ENCODE measurements at places on chromosomes 1 and 21. TPM values are rescaled to one million over a fixed set of nuclear protein-coding genes. Genes with fewer than 3 reads are reported as not detected.

LCE1B gene
- total RNA-seq, result not detected

- H3K4me1 ChIP-seq, result no peaks in the 10 kb centered on the region
- H3K27me3 ChIP-seq, result no peaks in the 10 kb centered on the region
- DNase-seq, result no peak
Observed at GRCh38 chr1:157390651-157391050, 161.7 kb downstream of the FCRL5 start.

DNA sequence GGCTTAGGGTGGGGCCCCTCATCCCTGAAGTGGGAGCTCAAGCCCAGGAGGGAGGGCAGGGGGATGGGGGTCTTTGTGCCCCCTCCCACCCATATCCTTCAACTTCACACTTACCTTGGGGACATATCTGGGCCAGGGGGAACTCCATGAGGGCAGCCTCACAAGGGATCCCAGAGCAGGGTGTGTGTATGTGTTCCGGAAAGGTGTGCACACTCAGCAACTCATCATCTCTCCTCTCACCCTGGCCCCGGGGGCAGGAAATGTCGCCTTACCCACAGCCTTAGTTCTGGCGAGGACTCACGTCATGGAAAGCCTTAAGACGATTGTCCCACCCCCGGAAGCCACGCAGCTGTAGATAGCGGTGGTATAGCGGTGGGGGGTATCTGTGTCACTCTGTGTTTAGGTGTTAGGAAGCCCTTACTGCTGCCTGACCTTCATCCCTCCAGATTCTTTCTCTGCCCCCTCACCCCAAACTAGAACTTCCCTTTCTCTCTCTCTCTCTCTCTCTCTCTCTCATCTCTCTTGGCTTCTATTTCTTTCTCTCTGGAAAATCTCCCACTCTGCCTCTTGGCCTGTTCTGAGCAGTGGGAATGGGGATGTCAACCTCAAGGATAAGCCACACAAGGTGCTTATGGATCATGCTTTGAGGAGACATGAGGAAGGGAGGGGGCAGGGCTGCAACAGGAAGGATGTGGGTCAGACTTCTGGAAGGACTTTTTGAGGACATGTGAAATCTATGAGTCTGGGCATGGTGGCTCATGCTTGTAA, at the start of gene SH2D2A:
SH2D2A (minus strand) TSS at position 288 of the 768 bp plus-strand sequence; CDS start at position 148, 140 bp downstream.
- peak; percentile 97 for DNase-seq
- peaks cover 13% of the 10 kb centered on the region for H3K36me3 ChIP-seq
- peak within 1 kb of the TSS; percentile 64 for H3K4me3 ChIP-seq
- H3K27ac ChIP-seq, result peak within 1 kb of the TSS; percentile 98
- no peaks in the 10 kb centered on the region for H3K27me3 ChIP-seq
- peaks cover 47% of the 10 kb centered on the region for H3K4me1 ChIP-seq

IPP gene
- 11.6 TPM for total RNA-seq

PLA2G2D gene
- 0.52 TPM for total RNA-seq

DNA sequence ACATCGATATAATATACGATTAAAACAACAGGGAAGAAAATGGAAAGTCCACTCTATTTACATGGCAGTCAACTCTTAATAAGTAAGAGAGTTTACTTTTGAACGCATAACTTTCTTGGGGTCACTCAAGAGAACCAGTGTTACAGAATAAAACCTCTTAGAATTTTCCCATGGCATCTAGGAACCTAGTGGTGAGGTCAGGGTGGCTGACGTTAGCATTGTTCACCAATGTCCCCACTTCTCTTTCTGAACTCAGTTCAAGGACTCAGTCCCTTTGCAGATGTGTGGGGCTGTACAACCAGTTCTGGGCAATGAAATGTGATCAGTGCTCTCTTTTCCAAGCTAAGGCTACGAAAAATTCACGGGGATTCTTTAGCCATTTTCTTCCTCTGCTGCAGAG, 2.6 kb upstream of the RNF2 start:
- H3K27me3 ChIP-seq, result no peaks in the 10 kb centered on the region
- no peak for DNase-seq
- H3K4me1 ChIP-seq, result no peaks in the 10 kb centered on the region
- H3K4me3 ChIP-seq, result no peak overlapping the region

ABL2 gene
- total RNA-seq, result 3.5 TPM

DNA sequence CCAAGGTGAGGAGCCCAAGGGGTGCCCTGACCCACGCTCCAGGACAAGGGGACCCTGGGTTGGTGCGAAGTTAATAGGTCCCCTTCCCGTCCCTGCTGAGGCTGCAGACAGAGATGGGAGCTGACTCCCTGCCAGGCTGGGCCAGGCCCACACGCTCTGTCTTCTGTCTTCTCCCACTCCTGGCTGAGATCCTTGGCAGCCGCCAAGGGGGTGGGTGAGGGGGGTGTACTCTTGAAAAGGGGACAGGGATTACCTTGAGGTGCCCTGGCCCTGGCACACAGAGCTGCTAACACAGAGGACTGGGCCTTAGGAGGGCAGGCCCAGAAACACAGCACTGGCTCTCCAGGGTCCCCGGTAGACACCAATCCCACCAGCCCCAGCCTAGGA, 11.0 kb upstream of the CTRC start:
- DNase-seq, result no peak
- no peak overlapping the region for H3K27ac ChIP-seq

LHX8 gene
- total RNA-seq, result 0.05 TPM

DNA sequence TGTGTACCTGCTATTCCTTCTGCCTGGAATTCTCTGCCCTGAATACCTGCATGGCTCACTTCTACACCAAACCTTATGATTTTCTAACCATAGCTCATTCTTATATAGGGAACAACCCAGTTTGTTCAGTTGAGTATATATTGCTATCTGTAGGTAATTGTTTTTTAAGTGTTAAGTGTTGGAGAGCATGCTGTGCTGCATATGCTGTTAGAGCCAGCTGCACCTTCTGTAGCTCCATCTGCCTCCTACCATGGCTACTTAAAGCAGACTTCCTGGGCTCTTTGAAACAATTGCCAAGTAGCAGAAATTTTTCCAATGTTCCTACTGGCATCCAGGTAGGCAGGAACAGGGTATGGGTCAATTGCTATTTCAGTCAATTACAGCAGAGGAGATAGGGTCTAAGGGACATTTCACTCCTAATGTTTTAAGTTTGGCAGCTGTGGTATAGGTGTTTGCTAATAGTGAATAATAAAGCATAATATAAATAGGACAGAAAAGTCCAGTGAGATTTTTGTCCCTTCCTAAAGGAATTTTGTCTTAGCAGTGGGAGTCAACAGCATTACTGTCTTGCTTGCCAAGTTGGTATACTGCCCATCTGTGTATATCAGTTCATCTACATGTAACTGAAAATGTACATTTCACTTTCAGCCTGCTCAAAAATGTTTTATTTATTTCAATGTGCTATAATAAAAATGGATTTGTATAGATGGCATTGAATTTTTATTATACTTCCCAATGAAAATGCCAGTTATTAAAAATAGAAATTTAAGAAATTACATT, 34.0 kb upstream of the C1orf115 start:
- H3K27ac ChIP-seq, result no peak overlapping the region
- no peak for DNase-seq
- H3K27me3 ChIP-seq, result no peaks in the 10 kb centered on the region
- no peak overlapping the region for H3K4me3 ChIP-seq
- no peaks in the 10 kb centered on the region for H3K4me1 ChIP-seq
- H3K36me3 ChIP-seq, result no peaks in the 10 kb centered on the region

DNA sequence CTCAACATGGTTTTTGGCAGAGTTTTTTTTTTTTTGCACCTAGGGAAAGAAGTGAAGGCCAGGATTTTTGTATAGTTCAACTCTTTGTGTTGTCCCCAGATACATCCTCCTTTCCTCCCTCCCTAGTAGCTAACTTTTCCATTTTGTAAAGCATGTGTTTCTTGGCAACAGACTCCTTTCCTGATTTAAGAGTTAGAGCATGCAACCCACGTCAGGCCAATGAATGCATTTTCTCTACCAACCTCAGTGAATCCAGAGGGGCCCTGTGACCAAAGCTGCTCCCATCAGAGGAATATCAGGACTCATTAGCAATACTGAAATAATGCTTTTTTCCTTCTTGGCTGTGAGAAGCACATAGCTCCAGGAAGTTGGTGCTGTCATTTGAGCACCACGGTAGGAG, 287.2 kb downstream of the LMO4 start:
- no peaks in the 10 kb centered on the region for H3K36me3 ChIP-seq
- no peak for DNase-seq
- no peak overlapping the region for H3K27ac ChIP-seq
- no peak overlapping the region for H3K4me3 ChIP-seq
- no peaks in the 10 kb centered on the region for H3K4me1 ChIP-seq

DNA sequence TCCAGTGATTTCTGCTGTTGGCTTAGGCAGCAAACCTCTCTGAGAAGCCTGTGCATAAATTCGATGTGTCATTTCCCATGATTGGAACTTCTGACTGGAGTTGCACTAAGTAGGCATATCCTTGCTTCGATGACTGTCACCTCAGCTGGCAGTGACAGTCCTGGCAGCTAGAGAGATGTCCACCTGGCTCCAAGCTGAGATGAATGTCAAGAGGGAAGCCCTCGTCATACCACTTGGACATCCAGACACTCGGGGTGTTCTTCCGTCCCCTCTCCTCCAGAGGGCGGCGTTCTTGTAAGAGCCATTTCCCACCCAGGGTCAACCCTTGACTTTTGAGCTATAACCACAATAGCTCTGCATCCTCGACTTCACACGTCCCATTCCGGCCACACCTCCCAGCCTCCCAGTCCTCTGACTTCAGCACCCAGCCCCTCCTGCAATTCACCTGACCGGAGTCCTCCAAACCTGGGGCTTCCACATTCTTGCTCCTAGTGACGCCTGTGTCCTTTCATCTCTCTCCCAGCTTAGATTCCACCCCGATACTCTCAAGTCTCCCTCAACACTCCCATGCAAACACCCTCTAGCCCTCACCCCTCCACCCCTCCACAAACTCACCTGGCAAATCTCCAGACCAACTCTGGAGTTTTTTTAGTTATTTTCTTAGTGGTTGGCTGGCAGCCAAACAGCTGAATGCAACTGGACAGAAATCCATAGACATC, 17.3 kb downstream of the CA6 start:
- H3K27ac ChIP-seq, result no peak overlapping the region
- peaks cover 6% of the 10 kb centered on the region for H3K4me1 ChIP-seq
- DNase-seq, result peak; percentile 40

BTBD8 gene
- total RNA-seq, result 2.9 TPM

TNFRSF25 gene
- 29.1 TPM for total RNA-seq

- no peak overlapping the region for H3K27ac ChIP-seq
- no peaks in the 10 kb centered on the region for H3K4me1 ChIP-seq
- H3K36me3 ChIP-seq, result no peaks in the 10 kb centered on the region
Observed at GRCh38 chr21:41709965-41710822, 56.7 kb downstream of the RIPK4 start.

DNA sequence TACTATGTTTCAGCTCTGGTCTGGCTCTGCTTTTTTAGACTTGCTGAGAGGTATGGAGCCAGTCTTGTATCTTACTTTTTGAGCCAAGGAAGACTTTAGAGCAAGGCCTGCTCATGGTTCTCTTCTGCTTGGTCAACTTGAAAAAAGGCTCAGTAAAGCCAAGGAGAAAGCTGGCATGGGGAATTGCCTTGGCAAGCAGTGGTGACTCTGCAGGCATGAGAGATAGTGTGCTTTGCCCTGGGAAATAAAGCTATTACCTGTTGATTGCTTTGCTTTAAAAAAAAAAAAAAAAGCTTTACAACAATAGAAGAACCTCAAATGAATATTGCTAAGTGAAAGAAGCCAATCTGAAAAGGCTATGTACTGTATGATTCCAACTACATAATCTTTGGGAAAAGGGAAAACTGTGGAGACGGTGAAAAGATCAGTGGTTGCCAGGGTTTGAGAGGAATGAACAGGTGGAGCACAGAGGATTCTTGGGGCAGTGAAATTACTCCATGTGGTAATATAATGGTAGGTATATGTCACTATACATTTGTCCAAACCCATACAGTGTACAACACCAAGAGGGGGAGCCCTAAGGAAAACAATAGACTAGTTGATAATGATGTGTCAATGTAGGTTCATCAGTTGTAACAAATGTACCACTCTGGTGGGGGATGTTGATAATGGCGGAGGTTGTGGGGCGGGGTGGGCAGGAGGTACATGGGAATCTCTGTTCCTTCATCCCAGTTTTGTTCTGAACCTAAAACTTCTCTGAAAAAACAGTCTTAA, 87.6 kb downstream of the HMCN1 start:
- no peak for DNase-seq
- no peaks in the 10 kb centered on the region for H3K4me1 ChIP-seq
- no peaks in the 10 kb centered on the region for H3K27me3 ChIP-seq
- H3K4me3 ChIP-seq, result no peak overlapping the region

DNA sequence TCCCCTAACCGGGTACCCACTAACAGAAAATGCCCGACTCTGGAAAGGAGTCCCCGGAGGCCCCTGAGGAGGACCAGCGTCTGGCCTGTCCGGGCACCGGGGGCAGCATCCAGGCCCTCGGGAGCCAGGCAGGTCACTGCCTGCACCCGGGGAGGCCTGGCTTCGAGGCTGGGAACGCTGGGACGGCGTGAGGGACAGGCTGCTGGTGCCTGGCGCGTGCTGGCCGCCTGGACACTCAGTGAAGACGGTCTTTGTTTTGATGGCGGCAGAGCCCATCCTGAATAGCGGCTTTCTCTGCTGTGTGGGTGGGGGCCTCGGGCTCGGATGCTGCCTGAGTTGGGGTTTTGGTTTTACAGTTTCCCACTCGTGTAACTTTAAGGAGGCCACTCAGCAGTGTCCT, 37.6 kb downstream of the PRKCZ start:
- H3K36me3 ChIP-seq, result no peaks in the 10 kb centered on the region
- no peak overlapping the region for H3K27ac ChIP-seq
- peaks cover 3% of the 10 kb centered on the region for H3K27me3 ChIP-seq

Measured in thymus (tissue), 14 donors.